Parietal lobe (tissue), 2 donors: ENCODE measurements at places on chromosomes 7 and 10. TPM values are rescaled to one million over a fixed set of nuclear protein-coding genes. Genes with fewer than 3 reads are reported as not detected.

ANK3 gene
- total RNA-seq, result 552 TPM

PDSS1 gene
- 12.5 TPM for total RNA-seq

PLXNA4 gene
- total RNA-seq, result 227 TPM

GJD4 gene
- not detected for total RNA-seq

ZPBP gene
- total RNA-seq, result not detected

LBX1 gene
- total RNA-seq, result not detected

MMP21 gene
- 0.31 TPM for total RNA-seq

OR2A7 gene
- 0.94 TPM for total RNA-seq

DGKB gene
- total RNA-seq, result 9.4 TPM

GBX1 gene
- total RNA-seq, result not detected

HKDC1 gene
- 3.1 TPM for total RNA-seq

CASP7 gene
- total RNA-seq, result 2.5 TPM

CUBN gene
- total RNA-seq, result 7.2 TPM
